Heart left ventricle (tissue), 16 donors: ENCODE measurements at places on chromosomes 7 and 10.
A peak's percentile ranks its signal among the peaks of the same experiment; 100 is the strongest.

DNA sequence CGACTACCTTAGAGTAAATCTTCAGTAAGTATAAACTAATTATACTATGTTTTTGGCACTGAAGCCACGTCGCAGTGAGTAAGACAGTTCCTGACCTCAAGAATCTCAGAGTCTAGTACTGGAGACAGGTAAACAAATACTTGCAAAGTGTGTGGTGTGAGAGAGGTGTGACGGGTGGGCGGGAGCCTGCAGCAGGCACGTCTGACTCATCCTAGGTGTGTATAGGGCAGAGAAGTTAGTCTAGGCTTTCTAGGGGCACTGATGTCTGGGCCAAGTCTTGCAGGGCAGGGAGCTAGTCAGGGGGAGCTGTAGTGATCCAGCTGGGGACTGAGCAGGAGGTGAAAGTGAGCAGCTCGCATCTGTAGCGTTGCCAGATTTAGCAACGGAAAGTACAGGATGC lies 35.9 kb upstream of the SFTPD start:
- DNase-seq, result no peak

- DNase-seq, result no peak
These were observed 447.6 kb upstream of the ZMIZ1 start for GRCh38 chr10:78620985-78621799.

DNA sequence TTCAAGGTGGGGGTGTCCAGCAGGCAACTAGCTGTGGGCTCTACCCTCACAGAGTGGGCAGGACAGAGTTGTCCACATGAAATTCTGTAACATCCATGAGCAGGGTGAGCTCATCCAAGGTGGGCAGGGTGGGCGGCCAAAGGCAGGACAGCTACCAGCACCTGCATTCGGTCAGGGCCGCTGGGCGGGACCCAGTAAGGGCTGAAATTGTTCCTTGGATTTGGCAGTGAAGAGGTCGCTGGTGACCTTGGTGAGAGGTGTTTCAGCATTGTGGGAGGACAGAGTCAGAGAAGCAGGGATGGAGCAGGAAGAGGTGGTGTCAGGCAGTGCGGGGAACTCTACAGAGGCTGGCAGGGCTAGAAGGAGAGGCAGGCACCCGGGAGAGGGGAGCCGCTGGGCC lies 23.9 kb downstream of the ADCYAP1R1 start:
- DNase-seq, result no peak

DNA sequence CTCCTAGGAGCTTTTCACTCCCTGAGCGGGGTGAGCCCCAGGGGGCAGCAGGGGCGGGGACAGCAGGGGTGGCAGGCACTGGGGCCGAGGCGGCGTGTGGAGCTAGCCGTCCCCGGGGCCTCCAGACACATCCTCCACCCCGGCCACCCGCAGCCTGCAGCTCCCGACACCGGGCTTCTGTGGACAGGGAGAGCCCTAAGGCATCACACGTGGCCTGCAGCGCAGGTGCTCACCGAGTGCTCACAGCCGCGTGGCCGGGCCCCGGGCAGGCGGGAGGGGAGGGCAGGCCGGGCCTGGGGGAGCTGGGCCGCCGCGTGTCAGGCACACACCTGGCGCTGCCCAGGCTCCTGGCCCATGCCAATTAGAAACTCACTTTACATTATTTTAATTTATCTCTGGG lies 51.4 kb downstream of the MICALL2 start:
- DNase-seq, result no peak

DNA sequence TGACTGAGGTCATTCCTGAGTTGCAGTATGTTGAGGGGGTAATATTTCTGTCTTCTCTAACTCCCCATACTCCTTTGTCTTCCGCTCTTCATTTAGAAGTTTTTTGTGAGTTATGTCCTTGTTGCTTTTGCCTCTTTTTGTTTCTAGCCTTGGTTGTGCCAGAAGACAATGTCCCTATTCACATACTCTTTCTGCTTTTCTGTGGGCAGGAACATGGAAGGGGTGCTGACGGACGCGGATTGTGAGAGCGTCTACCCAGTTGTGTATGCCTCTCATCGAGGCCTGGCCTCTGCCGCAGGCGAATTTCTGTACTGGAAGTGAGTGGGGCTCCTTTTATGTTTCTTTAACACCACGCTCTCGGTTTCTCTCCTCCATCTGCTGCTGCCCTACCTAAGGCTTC lies 20.5 kb downstream of the STAG3 start:
- no peak for DNase-seq

- DNase-seq, result peak; percentile 3
These were observed 2.0 kb upstream of the SAMD8 start for GRCh38 chr10:75109459-75109778.

DNA sequence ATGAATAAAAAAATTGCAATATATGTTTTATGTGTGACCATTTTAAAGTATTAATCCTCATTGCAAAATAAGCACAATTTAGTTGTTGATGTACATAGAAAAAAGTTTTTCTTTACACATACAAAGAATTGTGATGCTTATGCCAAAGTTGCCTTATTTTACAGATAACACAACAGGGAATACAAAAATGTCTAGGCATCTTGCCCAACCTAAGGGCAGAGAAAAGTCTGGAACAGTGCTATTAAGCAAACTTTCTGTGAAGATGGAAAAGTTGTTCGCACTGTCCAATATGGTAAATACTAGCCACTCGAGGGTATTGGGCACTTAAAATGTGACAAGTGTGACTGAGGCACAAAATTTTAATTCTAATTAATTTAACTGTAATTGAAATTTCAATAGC lies 190.2 kb upstream of the HGF start:
- DNase-seq, result no peak

DNA sequence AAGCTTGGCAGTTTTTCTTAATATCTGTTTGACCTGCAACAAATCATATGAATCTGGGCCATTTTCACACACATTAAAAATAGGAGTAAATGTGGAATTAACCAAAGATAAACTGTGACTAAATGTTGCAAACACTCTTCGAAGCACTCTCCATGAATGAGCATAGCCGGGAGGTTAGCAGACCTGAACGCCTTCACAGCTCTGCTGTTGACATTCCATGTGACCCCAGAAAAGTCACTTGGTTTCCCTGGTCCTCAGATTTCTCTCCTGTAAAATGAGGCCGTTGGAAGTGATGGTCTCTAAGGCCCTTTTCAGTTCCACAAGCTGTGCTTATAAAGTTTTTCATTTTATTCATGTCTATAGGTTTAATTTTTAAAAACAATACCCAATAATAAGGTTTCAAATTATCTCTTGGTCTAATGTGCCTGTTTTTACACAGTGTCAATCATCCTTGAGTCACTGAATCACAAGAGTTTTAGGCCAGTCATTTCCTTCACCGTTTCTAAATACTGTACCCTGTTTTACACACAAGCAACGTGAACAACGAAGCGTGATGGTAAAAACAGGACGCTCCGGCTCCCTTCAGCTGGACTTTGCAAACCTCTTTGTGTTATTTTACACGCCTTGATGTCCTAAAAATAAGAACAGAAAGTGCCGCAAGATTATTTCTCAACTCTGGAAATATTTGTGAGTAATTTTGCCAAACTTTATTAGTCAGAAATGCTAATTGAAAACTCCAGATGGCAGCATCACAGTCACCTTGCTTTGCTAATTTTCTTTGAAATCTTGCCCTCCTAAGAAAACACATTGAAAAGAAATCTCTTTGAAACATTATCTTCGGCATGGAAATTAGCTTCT lies 38.6 kb upstream of the MET start:
- no peak for DNase-seq

DNA sequence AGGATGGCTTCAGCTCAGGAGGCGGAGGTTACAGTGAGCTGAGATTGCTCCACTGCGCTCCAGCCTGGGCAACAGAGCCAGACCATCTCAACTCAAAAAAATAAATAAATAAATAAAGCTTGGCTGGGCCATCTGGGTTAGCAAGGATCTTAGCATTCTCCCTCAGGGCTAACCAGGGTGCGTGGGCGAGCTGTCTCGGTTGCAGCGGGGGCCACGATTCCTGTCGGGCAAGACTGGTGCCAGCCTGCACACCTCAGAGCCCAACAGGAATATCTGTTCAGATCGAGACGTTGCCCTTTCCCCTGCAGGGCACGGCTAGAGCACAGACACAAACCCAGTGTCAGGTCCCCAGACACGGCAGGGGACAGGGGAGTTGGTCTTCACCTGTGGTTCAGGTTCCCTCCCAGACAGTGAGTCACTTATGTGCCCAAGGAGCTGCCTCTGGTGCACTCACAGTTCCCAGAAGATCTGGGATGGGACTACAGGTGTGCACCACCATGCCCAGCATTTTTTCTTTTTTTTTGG lies 75.5 kb upstream of the GTF2I start:
- DNase-seq, result no peak

GRCh38 chr10:15742836-15743235 lies 23.1 kb upstream of the ITGA8 start:
- DNase-seq, result no peak

DNA sequence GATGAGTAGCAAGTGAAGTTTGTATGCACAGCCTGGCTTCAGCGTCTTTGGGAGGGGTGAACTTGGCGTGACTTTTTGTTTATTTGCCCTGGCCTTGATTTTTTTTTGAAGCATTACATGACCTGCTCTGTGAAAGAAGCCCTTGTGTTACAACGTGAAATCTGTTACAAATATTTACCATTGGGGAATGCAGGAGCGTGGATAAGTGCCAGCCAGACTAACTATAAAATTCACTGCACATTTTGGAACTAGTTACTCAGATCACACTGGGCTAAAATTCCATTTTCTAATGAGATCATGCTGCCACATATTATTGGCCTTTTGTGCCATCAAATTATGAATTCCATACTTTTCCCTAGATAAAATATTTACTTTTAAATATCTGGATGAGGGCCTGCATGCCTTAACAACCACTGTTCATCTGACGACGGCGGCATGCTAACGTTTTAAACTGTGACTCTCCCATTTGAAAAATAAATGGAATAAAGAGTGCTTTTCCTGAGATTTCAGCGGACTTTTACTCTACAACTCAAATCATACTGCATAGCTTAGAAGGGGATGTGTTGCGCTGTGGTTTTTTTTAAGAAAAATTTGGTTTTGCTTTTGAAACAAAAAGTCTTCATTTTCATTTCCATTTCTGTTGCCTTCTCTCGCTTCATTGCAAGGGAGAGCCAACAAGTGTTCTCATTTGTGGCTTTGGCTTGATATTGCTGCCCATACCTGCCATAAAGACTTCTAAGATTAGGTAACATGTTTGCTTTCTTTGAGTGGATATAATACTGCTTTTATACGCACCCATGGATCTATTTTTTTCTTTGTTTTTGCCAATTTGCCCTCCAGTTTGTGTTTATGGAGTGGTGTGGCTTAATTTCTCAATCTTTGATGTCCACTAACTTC lies 352.2 kb downstream of the TFEC start:
- DNase-seq, result no peak

DNA sequence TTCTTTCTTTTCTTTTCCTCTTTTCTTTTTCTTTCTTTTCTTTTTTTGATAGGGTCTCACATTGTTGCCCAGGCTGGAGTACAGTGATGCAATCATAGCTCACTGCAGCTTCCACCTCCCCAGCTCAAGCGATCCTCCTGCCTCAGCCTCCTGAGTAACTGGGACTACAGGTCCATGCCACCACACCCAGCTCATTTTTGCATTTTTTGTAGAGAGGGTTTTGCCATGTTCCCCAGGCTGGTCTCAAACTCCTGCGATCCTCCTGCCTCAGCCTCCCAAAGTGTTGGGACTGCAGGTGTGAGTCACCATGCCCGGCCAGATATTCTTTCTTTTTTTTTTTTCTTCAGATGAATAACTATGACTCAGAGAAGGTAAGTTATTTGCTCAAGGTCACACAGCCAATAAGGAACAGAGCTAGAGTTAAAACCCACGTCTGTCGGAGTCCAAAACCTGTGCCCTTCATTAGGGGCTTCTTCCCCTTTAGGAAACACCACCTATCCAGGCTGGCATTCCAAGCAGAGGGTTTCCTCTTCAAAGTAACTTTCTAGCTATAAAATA lies 28.1 kb upstream of the DNMBP start:
- no peak for DNase-seq

- DNase-seq, result no peak
These were observed 15.2 kb downstream of the SOSTDC1 start for GRCh38 chr7:16450366-16450765.

DNA sequence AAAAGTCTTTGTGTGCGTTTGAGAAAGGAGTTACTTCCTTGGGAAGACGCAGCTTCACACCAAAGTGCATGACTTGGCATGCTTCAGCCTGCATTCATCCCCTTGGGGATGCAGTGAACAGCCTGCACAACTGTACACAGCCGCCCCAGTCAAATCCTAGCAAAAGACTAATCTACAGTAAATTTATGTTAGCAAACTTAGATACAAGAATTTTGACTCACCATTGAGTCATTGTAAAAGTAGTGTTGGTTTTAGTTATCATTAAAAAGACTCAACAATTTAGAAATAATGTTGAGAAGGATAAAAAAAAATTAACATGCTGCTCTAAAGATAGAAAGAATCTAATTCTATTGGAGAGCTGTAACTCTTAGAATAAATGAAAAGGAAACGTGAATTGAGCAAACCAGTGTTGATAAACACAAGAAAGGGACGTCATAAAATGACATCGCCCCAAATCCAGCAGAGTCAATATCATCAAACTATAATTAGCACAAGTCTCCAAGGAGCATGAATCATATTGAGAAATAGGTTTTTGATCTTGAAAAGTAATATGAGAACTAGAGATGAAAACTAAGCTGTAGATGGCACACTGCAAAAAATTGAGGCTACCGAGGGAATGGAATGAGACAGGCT lies 11.9 kb upstream of the OPTN start:
- DNase-seq, result no peak

DNA sequence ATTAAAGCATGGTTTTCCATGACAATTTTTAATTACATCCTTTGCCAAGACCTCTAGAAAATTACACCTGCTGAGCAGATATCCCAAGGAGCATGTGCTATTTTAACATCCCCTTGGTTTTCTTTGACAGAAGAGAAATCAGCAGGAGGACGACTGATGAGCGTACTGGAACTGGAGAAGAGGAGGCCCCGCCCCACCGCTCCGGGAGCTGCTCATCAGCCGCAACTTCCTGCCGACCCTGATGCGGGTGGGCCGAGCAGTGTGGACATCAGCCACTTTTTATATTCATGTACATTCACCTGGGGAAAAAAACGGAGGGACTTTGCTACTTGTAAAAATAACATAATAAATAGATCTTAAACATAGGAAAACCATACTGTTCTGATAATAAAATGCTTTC lies 54.2 kb downstream of the CDC123 start:
- DNase-seq, result no peak

- no peak for DNase-seq
These were observed 29.5 kb downstream of the CDK13 start for GRCh38 chr7:39979406-39980073.

DNA sequence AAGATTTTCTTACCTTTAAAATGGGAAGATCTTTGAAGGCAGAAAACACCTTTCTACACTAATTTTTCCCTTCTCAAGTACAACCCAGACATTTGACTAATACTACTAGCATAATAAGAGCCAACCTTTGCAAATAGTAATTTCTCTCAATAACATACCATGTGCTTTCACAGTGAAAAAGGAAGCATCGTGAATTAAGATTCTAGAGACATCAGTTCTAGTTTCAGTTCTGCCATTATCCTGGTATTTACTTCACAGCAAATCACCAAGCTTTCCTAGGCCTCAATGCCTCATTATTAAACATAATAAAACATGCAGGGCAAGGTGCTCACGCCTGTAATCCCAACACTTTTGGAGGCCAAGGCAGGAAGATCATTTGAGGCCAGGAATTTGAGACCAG lies 24.9 kb downstream of the GSAP start:
- no peak for DNase-seq
